ENCODE measurements at places on chromosomes 4 and X.

- no peak for DNase-seq
Measured at GRCh38 chr4:86243750-86244149, 116.1 kb downstream of the MAPK10 start.

GRCh38 chr4:122065915-122066314 lies 86.2 kb upstream of the BLTP1 start:
- no peak for DNase-seq

- DNase-seq = no peak
Measured at GRCh38 chrX:135086197-135086854, 34.0 kb downstream of the ETDB start.

- DNase-seq = peak; percentile 64
Measured at GRCh38 chrX:119729408-119730201, 28.8 kb upstream of the SOWAHD start.

DNA sequence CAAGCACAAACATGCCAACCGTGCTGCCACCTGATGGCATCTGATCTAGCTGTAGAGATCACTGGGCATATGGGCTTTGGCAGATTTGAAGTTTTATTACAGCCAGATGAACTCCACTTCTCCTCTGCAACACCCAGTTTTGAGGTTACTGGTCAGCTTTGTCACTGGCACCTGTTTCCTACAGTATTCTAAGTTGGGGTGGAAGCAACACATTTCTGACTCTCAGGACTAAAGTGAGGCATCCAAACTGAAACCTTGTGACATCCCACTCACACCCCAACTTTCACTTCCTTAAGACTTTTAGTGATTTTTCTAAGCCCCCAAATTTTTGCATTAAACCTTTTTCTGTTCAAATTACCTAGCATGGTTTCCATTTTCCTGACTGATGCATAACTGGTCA lies 115.1 kb upstream of the PCDH18 start:
- DNase-seq = no peak

DNA sequence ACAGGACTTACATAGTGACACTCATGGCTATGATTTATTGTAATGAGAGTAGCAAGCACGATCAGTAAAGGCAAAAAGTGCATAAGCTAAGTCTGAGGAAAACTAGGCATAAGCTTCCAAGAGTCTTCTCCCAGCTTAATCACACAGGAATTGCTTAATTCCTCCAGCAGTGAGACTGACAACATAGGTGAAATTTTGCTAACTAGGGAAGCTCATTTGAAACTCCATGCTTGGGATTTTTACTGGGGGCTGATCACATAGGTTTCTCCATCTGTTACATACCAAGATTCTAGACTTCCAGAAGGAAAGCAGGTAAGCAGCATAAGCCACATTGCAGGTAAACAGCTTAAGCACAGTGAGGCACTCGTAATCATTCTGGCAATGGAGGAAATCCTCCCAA lies 71.8 kb upstream of the FHDC1 start:
- DNase-seq = no peak

DNA sequence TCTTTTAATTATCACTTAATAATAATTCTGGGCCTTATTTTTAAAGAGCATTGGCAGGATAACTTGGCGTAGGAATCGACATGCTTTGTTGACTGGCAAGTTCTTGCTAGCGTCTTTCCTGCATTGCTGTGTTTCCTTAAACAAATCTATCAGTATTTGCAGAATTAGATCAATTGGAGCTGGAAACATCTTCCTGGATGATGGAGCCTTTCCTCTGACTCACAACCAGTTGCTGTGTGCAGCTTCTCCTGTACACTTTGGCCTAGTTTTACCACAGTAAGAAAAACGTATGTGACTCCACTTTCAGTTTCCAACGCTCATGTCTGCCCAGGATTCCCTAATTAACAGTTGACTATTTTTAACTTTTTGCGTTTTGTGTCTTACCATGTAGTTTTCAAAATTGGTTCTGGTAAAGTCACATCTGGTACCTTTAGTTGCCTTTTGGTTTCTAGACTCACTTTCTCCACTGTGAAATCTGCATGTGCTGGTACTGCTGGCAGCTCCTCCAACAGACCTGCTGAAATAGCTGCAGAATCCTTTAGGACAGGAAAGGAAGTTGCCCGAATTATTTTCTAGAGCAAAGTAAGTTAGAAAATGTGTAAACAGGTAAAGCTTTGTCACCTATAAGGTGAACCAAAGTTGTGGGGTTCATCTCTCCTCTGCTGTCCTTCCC lies 553.2 kb upstream of the FAT1 start:
- no peak for DNase-seq

Data from suprapubic skin (tissue), 4 donors.